ENCODE measurements at places on chromosomes 7 and 10. TPM values are rescaled to one million over a fixed set of nuclear protein-coding genes. Genes with fewer than 3 reads are reported as not detected.

BMPER gene
- 20.4 TPM for polyA plus RNA-seq

DCLRE1A gene
- polyA plus RNA-seq: 14.5 TPM

CLRN3 gene
- polyA plus RNA-seq: 22.2 TPM

CYP26A1 gene
- not detected for polyA plus RNA-seq

THSD7A gene
- polyA plus RNA-seq: 51.9 TPM

INPP5A gene
- 33.1 TPM for polyA plus RNA-seq

CXCL12 gene
- polyA plus RNA-seq: 284 TPM

Data from renal pelvis (tissue), 12 donors.